ENCODE measurements at places on chromosomes 4 and X. TPM values are rescaled to one million over a fixed set of nuclear protein-coding genes. Genes with fewer than 3 reads are reported as not detected.

GRCh38 chr4:15188605-15189539 is 186.6 kb downstream of the CPEB2 start:
- no peak for DNase-seq

- no peak for DNase-seq
These were observed 184.0 kb upstream of the PGRMC2 start for GRCh38 chr4:128471576-128471975.

- DNase-seq = peak; percentile 66
These were observed 33.1 kb upstream of the EDNRA start for GRCh38 chr4:147447786-147448185.

GRCh38 chrX:20130357-20130756 is 11.3 kb downstream of the EIF1AX start:
- no peak for DNase-seq

- DNase-seq = peak; percentile 61
These were observed 12.6 kb downstream of the PPA2 start for GRCh38 chr4:105461221-105461620.

GRCh38 chr4:126404549-126404948 is 1089.8 kb downstream of the FAT4 start:
- DNase-seq = peak; percentile 82

GRCh38 chr4:55397126-55397436 is 1.3 kb downstream of the TMEM165 start:
- DNase-seq = peak; percentile 29

GRCh38 chr4:82747686-82748575 is 50.7 kb downstream of the SCD5 start:
- DNase-seq = peak; percentile 55

DNA sequence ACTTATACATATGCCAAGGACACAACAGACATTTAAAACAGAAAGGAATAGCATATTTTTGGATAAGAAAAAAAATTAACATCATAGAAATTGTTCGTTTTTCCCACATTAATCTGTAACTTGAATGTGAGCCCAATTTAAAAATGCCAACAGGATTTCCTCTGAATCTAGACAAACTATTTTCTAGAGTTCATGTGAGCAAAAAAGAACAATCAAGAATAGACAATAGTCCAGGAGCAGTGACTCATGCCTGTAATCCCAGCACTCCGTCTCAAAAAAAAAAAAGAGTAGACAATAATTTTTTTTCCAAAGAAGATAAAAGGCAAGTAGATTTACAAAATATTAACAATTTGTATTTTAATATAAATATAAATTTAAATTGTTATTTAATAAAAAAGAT is 73.7 kb upstream of the DUSP21 start:
- peak; percentile 4 for DNase-seq

- peak; percentile 2 for DNase-seq
These were observed 66.5 kb upstream of the IL1RAPL1 start for GRCh38 chrX:28520786-28521185.

- no peak for DNase-seq
These were observed 114.3 kb downstream of the NKX6-1 start for GRCh38 chr4:84384801-84385200.

DNA sequence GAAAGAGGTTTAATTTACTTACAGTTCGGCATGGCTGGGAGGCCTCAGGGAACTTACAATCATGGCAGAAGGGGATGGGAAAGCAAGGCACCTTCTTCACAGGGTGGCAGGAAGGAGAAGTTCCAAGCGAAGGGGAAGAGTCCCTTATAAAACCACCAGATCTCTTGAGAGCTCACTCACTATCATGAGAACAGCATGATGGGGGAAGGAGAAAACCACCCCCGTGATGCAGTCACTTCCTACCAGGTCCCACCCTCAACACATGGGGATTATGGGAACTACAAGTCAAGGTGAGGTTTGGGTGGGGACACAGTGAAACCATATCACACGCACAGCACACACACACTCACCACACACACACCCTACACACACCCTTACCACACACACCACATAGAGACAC is 104.3 kb downstream of the DCTD start:
- DNase-seq = no peak

- no peak for DNase-seq
These were observed 6.8 kb downstream of the MEPE start for GRCh38 chr4:87839592-87839946.

DNA sequence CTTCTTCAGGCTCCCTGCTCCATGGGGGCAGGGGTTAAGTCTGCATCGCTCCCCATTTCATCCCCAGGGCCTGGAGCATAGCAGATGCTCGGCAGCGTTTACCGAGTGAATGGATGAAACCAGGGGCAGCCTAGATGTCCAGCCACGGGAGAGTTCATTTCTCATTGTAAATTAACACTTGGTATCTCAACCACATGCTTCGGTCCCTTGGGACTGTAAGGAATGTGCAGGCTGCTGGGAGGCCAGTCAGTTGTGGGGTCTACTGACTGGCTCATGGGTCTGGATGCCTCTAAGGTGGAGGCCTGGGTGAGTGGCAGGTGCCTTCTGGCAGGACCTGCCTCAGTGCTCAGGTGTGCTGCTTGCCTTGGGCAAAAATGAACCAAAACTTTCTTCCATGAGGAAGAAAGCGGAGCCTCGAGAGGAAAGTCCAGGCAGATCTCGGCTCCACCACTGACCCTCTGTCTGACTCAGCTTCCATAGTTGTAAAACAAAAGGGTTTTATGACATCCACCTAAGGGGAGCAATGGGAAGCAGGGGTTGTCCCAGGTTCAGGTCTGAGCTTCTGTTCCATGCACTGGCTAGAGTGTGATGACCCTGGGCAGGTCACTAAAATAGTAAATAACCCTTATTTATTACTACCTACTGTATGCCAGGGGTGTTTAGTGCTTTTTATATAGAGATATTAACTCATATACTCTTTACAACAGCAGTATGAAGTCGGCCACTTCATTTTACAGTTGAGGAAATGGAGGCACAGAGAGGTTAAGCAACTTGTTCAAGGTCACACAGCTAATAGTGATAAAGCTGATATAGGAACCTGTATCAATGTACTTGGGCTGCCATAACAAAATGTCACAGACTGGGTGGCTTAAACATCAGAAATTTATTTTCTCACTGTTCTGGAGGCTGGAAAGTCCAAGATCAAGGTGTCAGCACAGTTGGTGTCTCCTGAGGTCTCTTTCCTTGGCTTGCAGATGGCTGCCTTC is 144.3 kb upstream of the STX18 start:
- no peak for DNase-seq

SORBS2 gene
- 8.5 TPM for total RNA-seq

CCKAR gene
- not detected for total RNA-seq

SSX3 gene
- not detected for total RNA-seq

SPCS3 gene
- 88.2 TPM for total RNA-seq

ASB9 gene
- 0.67 TPM for total RNA-seq

WDR13 gene
- 112 TPM for total RNA-seq
